ENCODE measurements at places on chromosomes 5 and 9.

DNA sequence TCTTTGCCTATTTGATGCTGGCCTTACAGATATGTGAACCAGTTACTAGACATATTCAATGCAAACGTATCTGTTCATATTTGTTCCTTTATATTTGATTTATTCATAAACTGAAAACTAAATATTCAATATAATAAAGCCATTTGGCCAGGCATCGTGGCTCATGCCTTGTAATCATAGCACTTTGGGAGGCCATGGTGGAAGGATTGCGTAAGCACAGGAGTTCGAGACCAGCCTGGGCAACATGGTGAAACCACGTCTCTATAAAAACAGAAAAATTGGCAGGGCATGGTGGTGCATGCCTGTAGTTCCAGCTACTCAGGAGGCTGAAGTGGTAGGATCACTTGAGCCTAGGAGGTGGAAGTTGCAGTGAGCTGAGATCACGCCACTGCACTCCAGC is 49.2 kb upstream of the CTNNAL1 start:
- DNase-seq = no peak

GRCh38 chr9:2082772-2083171 is 67.6 kb downstream of the SMARCA2 start:
- DNase-seq = no peak

GRCh38 chr9:72685911-72686310 is 164.5 kb downstream of the TMC1 start:
- DNase-seq = no peak

DNA sequence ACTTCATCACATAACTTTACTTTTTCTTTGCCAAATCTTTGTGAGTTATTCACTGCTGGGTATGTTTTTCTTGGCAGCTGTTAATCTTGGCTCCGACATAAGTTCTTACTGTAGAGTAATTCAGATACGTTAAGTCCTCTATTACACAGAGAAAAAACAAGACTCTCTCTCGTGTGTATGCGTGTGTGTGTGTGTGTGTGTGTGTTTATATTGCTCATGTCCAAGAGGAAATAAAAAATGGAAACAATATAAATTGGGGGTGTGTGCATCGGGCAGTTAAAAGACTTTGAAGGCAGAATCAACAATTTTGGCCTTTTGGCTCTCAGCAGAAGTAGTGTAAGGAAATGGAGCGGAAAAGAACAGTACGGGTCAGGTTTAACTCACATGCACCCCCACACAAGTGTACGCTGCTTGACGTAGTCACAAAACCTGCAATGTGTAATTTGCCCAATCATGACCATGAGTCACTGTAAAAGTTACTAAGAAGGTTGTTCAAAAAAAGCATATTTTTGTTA is 67.2 kb upstream of the IFNE start:
- DNase-seq = peak; percentile 71

GRCh38 chr5:40378396-40379177 is 301.1 kb upstream of the PTGER4 start:
- DNase-seq = no peak

GRCh38 chr9:137280474-137281344 is 3.2 kb downstream of the TOR4A start:
- no peak for DNase-seq

DNA sequence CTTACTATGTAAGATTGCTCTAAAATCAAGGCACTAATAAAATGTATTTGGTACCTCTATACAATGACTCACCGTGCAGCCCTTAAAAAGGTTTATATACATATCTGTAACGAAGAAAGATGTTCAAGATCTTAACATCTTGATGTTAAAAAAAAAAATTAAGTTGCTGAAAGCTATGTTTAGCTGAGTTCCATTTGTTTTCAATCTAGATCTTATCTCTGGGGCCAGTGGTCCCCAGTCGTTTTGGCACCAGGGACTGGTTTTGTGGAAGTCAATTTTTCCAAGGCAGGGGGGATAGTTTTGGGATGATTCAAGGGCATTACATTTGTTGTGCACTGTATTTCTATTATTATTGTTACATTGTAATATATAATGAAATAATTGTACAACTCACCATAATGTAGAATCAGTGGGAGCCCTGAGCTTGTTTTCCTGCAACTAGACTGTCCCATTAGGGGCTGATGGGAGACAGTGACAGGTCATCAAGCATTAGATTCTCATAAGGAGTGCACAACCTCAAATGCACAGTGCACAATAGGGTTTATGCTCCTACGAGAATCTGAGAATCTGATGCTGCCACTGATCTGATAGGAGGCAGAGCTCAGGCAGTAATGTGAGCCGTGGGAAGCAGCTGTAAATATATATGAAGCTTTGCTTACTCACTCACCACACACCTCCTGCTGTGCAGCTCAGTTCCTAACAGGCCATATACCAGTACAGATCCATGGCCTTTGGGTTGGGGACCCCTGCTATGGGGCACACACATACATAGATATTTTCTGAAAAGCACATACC is 27.6 kb upstream of the TSLP start:
- DNase-seq = no peak

- DNase-seq = no peak
Observed at GRCh38 chr9:84340535-84340934, at the start of gene SLC28A3. SLC28A3 (minus strand) TSS chr9:84340758; CDS start chr9:84340633, 125 bp downstream.

DNA sequence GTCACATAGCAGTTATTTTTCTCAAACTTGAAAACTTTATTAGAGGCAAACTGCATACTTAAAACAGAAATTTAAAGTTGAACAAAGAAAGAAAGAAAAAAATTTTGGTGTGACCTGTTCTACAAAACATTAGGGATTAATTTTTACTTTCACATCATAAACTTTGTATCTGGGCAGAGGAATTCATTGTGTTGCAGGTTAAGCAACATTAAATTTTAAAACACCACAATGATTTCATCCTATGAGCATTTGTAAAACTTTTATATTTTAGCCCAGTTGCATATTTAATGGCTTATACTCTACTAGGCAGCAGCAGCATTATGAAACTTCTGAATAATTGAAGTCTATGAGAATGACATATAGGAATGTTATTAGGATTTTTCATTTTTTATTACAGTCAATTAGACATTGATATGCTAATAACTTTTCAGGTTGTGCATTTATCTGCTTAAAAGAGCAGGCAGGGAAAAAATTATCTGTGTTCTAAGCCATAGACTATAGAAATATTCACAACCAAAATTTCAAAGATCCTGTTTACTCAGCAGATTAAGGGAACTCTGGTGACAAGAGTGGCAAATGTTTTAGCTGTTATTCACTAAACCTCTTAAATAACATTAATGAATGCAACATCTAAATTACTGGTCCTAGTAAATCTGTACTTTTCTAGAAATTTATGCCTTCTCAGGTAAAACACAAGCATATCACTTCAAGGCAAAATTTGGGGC is 1088.5 kb upstream of the CDH6 start:
- DNase-seq = no peak

- DNase-seq = no peak
Observed at GRCh38 chr9:93952784-93953495, 2.2 kb downstream of the BARX1 start.

- DNase-seq = no peak
Observed at GRCh38 chr5:68181039-68181599, 34.4 kb upstream of the PIK3R1 start.

GRCh38 chr9:113709721-113710120 is 166.4 kb upstream of the ZNF618 start:
- DNase-seq = no peak

DNA sequence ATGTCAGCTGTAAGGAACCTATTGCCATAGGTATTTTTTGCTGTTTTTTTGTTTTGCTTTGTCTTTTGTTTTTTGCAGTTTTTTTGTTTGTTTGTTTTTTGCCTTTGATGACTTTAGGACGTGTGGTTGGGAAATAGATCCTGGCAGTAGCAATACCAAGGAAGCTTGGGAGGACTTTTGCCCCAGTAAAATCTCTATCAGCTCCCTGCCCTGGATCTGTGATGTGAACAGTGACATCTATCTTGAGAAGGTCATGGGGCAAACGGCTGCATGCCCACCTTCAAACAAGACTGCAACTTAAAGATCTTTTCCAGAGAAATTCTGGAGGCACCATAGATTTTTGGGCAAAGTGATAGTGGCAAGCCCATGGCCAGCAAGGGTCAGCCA is 5.4 kb upstream of the ADRA1B start:
- DNase-seq = no peak

GRCh38 chr9:79215821-79216220 is 355.9 kb upstream of the TLE4 start:
- DNase-seq = no peak

GRCh38 chr9:38017149-38017884 is 51.7 kb downstream of the SHB start:
- no peak for DNase-seq

- DNase-seq = no peak
Observed at GRCh38 chr9:129709438-129710168, 43.2 kb downstream of the PTGES start.

GRCh38 chr9:95764533-95765319 is 110.8 kb upstream of the ERCC6L2 start:
- no peak for DNase-seq

DNA sequence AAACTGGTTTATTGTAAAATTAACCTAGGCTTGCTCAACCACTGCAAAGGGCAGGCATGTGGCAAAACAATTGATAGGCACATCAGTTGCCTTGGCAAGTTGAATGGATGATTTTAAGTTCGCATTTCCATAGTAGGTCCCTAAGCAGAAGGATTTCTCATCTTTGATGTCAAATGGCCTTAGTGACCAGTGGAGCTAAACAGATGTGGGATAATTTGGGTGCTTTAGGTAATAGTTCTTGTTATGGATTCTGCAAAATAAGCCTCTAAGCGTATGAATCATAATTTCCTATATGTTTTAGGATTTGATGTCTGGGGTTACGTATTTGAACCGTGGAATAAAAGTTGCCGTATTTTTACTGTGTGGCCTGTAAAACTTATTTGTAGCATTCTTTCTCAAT is 182.4 kb downstream of the CD180 start:
- no peak for DNase-seq

GRCh38 chr9:110168486-110168885 is 39.5 kb downstream of the C9orf152 start:
- no peak for DNase-seq

GRCh38 chr9:74122661-74123060 is 374.5 kb upstream of the RORB start:
- no peak for DNase-seq

DNA sequence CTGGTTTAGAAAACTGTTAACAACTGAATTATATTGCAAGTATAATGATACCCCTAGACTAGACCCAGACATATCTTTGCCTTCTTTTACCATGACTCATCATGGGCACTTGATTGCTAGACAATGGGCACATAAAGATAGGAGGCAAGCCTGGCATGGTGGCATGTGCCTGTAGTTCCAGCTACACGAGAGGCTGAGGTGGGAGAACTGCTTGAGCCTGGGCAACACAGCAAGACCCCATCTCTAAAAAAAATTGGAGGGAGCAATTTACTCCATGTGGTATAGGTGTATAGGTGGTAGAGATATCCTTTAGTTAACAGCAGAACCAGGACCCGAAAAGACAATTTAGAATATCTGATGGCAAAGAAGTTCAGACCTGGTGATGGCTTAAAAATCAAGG is 51.6 kb downstream of the ELOVL7 start:
- DNase-seq = no peak
